ENCODE measurements at places on chromosomes 2 and 18.

GRCh38 chr18:12933327-12933726 is 14.5 kb upstream of the SEH1L start:
- H3K27ac ChIP-seq: no peak overlapping the region
- peaks cover 6% of the 10 kb centered on the region for H3K4me1 ChIP-seq
- no peaks in the 10 kb centered on the region for H3K36me3 ChIP-seq
- DNase-seq: no peak
- no peak overlapping the region for H3K4me3 ChIP-seq
- no peaks in the 10 kb centered on the region for H3K27me3 ChIP-seq

DNA sequence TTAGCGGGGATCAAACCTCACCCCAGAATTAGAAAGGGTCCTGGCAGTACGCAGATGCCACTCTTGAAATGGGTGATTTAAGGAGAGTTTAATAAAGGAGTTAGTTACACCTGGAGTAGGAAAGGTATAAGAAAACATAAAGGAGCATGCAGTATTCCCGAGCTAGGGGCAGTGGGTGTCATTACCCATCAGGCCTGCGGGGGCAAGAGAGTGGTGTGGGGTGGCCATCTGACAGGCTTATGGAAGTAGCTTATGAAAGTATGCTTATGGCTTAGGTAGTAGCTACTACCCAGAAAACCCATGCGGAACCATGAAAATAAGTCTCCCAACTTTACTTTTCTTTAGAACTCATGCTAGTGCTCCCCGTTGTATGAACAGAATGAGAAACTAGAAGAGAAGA is 568.9 kb upstream of the ACVR2A start:
- H3K36me3 ChIP-seq: peaks cover 2% of the 10 kb centered on the region
- H3K4me1 ChIP-seq: peaks cover 19% of the 10 kb centered on the region
- DNase-seq: no peak
- no peaks in the 10 kb centered on the region for H3K27me3 ChIP-seq
- H3K4me3 ChIP-seq: no peak overlapping the region

DNA sequence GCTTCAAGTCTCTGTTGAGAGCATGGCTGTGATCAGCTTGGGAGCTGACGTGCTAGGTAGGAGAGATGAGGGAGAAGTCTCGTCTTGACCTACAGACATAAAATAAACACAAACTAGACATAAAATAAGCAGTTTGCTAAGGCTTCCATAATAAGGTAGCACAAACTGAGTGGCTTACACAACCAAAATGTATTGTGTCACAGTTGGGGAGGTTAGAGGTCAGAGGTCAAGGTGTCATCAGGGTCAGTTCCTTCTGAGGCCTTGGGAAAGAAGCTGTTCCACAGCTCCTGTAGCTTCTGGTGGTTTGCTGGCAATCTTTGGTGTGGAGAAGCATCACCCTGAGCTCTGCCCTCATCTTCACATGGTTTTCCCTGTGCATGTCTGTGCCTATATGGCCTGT is 20.2 kb downstream of the DAW1 start:
- H3K4me1 ChIP-seq: peaks cover 14% of the 10 kb centered on the region
- DNase-seq: no peak
- no peaks in the 10 kb centered on the region for H3K27me3 ChIP-seq
- no peak overlapping the region for H3K4me3 ChIP-seq
- no peak overlapping the region for H3K27ac ChIP-seq

DNA sequence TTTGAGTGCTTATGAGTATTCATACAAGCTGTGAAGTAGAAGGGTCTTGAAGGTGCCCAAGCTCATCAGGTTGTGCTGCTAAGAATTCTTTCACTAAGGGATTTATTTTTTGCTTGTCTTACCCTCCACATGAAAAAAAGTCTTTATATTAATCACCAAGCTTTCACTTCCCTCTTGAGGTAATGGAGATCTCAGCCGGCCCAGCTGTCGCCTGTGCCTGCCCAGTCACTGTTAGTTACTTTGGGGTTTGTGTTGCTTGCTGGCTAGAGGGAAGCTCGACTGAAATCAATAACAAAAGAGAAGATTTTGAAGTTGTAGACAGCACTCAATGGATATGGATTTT is 21.9 kb downstream of the MC2R start:
- no peak overlapping the region for H3K27ac ChIP-seq
- H3K4me3 ChIP-seq: no peak overlapping the region
- no peak for DNase-seq

DNA sequence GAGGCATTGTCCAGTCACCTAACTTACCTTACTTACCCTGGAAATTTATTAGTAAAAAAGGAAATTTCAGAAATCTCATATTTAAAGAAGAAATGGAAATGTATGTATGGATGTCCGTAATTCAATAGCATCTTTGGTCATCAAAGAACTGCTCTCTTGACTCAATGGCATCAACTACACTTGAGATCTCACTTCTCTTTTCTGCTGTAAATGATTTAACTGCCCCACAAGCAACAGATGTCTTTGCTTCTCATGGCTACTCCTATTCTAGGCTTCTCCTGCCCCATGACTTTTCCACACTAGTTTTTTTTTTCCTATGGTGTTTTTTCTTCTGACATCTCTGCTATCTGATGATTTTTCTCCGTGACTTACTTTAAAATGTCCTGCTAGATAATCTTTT is 34.0 kb upstream of the ERMN start:
- H3K4me1 ChIP-seq: no peaks in the 10 kb centered on the region
- H3K36me3 ChIP-seq: peaks cover 6% of the 10 kb centered on the region
- no peak overlapping the region for H3K4me3 ChIP-seq
- DNase-seq: no peak

GRCh38 chr2:49796266-49796665 is 642.0 kb upstream of the FSHR start:
- no peak overlapping the region for H3K27ac ChIP-seq
- H3K27me3 ChIP-seq: no peaks in the 10 kb centered on the region
- H3K4me1 ChIP-seq: no peaks in the 10 kb centered on the region
- no peak for DNase-seq
- H3K36me3 ChIP-seq: no peaks in the 10 kb centered on the region

DNA sequence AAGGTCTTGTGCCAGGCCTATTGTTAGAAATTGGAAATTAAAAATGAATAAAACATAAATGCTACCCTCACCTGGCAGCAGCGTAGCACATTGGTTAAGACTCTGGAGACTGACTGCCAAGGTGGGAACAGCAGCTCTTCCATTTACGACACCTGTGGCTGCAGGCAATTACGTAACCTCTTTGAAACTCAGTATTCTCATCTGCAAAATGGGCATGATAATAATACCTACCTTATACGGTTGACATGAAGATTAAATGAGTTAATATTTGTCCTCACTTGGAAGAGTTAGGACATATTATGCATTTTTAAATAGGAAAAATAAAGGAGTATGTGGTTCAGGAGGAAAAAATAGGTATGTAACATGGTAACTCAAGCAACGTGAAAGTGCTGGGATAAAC is 279.3 kb upstream of the NCKAP5 start:
- no peaks in the 10 kb centered on the region for H3K36me3 ChIP-seq
- H3K4me1 ChIP-seq: peaks cover 17% of the 10 kb centered on the region
- H3K27ac ChIP-seq: no peak overlapping the region
- no peak overlapping the region for H3K4me3 ChIP-seq

DNA sequence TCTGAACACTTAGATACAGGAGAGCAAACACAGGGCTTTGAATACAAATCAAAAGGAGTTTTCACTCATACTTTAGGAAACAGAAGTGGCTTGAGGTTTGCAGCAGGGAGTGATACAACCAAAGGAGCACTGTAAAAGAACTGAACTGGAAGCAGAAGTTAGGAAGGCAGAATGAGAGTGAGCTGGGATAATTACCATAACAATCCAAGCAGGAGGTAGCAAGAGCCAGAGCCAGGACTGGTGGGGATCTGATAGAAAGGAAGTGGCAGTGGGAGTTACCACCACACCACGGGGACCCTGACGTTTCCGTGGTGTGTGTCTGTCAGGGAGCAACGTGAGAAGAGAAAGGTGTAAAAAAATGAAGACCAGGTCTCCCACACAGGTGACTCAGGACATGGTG is 81.3 kb upstream of the EPB41L3 start:
- no peak overlapping the region for H3K4me3 ChIP-seq
- H3K27ac ChIP-seq: no peak overlapping the region
- no peak for DNase-seq
- H3K27me3 ChIP-seq: peaks cover 19% of the 10 kb centered on the region
- H3K4me1 ChIP-seq: peaks cover 4% of the 10 kb centered on the region

DNA sequence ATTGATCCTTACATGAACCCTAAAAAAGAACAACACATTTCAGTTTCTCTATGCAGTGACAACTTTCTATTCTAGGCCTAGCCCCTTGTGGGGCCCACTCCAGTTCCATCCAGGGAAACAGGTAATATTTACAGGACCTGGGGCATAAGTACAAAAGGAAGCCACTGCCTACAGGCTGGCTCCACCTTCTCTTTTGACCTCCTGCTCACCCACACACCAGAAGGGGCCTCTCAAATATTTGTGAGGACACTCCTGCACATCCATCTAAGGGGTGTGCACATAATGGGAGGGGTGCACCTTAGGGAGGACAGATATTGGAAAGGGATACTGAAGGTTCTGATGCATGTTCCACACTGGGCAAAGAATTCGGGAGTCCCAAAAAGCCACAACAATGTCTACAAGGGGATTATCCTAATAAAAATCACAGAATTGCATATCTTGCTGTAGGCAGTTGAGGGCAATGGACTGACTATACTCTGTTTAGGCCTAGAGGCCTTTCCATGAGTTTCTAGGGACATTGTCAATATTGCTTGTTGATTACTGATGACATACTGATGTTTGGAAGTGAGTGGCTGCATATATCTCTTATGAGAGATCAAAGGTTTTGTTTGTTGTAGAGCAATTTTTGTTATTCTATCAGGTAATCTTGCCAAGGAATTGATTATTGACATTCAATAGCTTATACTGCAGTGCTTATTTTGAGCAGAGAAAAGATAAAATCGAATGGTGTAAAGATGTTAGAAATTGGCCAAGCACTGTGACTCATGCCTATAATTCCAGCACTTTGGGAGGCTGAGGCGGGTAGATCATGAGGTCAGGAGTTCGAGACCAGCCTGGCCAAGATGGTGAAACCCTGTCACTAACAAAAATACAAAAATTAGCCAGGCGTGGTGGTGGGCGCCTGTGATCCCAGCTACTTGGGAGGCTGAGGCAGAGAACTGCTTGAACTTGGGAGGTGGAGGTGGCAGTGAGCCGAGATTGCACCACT is 23.8 kb upstream of the HNRNPA3 start:
- no peaks in the 10 kb centered on the region for H3K27me3 ChIP-seq
- peaks cover 8% of the 10 kb centered on the region for H3K4me1 ChIP-seq
- no peaks in the 10 kb centered on the region for H3K36me3 ChIP-seq
- no peak overlapping the region for H3K4me3 ChIP-seq
- no peak for DNase-seq

- DNase-seq: peak; percentile 51
- H3K27me3 ChIP-seq: peaks cover 52% of the 10 kb centered on the region
- H3K27ac ChIP-seq: no peak overlapping the region
- H3K4me1 ChIP-seq: peaks cover under 1% of the 10 kb centered on the region
- H3K36me3 ChIP-seq: no peaks in the 10 kb centered on the region
- peak overlapping the region; percentile 45 for H3K4me3 ChIP-seq
These were observed 4.9 kb downstream of the UCN start for GRCh38 chr2:27303093-27304025.

- no peaks in the 10 kb centered on the region for H3K4me1 ChIP-seq
- no peaks in the 10 kb centered on the region for H3K36me3 ChIP-seq
- peaks cover 37% of the 10 kb centered on the region for H3K27me3 ChIP-seq
- H3K4me3 ChIP-seq: no peak overlapping the region
- H3K27ac ChIP-seq: no peak overlapping the region
These were observed 2.0 kb downstream of the EDAR start for GRCh38 chr2:108986916-108987510.

DNA sequence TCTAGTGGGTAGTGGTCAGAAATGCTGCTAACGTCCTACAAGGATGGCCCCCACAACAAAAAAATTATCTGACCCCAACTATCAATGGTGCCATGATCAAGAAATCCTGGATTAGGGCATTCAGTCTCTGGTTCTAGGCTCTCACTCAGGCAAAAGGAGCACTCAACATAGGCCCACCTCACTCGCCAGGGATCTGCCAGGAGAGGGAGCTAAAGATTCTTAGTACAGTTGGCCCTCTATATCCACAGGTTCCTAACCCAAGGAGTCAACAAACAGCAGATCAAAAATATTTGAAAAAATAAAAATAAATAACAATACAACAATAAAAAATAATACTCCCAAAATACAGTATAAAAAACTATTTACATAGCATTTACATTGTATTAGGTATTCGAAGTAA is 10.0 kb downstream of the SLC4A5 start:
- H3K4me1 ChIP-seq: peaks cover 3% of the 10 kb centered on the region
- no peak overlapping the region for H3K4me3 ChIP-seq
- H3K27ac ChIP-seq: no peak overlapping the region
- H3K36me3 ChIP-seq: no peaks in the 10 kb centered on the region
- no peak for DNase-seq

Measured in neural crest cell (in vitro differentiated cells).